ENCODE measurements at places on chromosomes 5 and 9.
A peak's percentile ranks its signal among the peaks of the same experiment; 100 is the strongest.

GRCh38 chr5:421901-422300 is 21.1 kb upstream of the EXOC3 start:
- no peak for DNase-seq

GRCh38 chr9:99828417-99829176 is 6.9 kb downstream of the NR4A3 start:
- no peak for DNase-seq

GRCh38 chr9:98075332-98075805 is 18.8 kb downstream of the NANS start:
- no peak for DNase-seq

- no peak for DNase-seq
These were observed 11.4 kb downstream of the ADGRV1 start for GRCh38 chr5:90570034-90570433.

DNA sequence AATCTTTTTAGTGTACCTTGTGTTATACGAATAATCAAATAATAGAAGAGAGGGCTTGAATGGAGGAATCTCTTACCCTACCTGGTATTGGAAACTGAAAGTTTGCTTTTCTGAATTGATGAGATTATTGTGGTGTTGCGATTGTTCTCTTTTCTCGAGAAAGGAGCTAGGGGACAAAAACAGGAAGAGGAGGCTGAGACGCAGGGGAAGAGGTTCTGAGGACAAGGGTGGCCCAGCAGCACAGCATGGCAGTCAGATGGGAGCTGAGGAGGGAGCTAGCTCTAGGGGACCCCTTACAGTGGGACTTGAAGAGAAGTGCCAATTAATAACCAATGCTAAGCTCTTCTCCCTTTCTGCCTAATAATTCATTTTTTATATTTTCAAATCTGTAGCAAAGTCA is 183.3 kb upstream of the DMAC1 start:
- no peak for DNase-seq

- no peak for DNase-seq
These were observed 1609.2 kb upstream of the ACO1 start for GRCh38 chr9:30775236-30775635.

DNA sequence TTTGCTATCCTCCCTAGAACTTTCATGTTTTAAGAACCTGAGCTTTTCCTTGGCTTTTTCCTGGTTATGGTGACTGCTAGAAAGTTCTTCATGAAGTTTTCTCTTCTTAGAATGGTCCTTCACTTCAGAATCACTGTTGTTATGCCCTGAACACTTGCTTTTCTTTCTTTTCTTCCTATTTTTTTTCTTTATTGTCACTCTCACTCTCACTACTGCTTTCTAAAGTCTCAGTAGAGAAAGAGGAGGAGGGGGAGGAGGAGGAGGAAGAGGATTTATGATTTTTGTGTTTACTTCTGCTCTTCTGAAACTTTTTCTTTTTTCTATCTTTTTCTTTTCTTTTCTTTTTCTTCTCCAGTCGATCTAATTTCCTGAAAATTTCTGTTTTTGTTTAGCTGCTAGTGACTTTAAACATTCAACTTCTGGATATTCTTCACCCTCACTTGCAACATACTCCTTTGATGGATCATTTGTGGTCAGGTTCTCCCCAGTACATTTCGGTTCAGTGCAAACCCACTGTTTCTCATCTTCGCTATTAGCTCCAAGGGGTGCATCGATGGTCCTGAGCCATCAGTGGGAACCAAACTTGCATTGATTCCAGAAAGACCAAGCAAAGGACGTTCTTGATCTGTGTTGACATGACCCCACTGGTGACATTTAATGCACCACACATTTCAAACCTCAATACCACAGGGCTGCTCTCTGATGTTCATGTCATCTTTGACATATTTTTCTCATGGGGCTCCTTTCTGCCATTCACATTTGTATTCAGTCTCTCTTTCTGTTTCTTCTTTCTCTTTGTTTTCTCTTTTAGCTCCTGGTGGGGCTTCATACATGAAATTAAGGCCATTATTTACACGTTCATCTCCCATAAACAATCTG is 81.6 kb upstream of the HAND1 start:
- no peak for DNase-seq

DNA sequence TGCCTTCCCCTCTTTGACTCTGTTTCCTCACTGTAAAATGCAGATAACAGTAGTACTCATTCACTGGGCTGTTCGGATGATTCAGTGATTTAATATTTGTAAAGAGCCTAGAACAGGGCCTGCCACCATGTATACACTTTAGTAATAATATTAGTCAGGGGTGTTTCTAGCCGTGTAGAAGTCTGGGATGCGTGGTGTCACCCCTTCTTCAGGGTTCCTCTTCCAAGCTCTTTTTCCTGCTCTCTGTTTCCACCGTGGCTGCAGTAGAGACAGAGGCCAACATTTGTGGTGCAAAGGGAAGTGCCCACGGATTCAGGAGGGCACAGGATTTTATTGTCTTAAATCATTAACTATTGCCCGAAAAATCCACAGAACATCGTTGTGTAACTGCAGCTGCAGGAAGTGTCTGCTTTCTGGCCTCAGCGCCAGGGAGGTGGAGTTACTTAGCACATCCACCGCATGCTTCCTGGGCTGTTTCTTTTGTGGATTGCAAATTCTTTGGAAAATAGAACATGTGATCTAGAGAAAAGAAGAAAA is 61.7 kb downstream of the TRIO start:
- DNase-seq = no peak

DNA sequence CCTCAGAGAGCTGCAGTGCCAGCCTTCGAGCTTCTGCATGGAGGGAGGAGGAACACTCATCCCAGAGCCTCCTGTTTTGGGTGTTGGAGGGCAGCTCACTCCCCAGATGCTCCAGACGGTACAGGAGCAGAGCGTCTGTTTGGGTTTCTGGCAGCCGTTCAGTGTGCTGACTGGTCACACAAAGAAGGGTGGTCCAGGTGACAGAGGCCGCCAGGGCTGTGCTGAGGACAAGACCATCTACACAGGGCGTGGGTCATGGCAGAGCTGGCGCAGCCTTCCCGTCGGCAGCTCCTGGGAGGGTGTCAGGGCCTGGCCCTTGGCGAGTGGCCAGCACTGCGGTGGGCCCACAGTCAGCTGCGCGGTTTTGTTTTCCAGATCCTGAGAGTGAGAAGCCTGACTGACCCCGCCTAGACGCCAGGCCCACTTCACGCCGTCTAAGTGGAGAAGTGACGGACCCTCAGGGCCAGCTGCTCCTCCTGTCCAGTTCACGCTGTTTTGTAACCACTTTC is 131.4 kb upstream of the FAM120A start:
- DNase-seq = no peak

DNA sequence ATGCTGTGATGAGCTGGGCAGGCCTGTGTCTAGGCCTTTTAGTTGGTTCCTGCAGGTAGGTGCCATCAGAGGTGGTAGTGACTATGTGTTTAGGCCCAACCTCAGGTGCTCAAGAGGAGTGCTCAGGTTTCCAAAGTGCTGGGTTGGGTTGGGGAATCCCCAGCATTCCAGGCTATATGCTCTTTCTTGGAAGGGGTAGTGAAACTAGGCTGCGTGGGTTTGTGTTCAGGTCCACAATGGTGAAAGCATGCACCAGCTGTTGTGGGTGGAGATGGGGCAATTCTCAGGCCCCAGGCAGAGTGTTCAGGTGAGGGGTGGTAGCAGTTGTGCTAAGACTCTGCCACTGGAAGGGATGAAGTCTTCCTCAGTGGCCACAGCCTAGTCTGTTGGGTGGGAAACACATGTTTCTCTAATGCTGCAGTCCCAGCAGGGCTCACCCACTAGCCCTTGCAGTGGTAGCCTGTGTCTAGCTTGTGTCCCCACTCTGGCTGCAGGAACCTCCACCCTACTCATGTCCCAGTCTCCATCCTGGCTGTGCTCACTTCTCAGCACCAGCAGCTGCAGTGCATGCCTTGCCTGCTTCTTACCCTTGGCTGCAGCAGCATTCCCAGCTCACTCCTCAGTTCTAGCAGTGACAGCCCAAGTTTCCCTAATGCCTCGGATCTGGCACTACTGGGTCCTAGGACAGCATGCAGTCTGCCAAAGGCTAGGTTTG is 78.9 kb downstream of the FAM170A start:
- DNase-seq = no peak

GRCh38 chr5:114310666-114311065 is 51.2 kb upstream of the KCNN2 start:
- DNase-seq = no peak

DNA sequence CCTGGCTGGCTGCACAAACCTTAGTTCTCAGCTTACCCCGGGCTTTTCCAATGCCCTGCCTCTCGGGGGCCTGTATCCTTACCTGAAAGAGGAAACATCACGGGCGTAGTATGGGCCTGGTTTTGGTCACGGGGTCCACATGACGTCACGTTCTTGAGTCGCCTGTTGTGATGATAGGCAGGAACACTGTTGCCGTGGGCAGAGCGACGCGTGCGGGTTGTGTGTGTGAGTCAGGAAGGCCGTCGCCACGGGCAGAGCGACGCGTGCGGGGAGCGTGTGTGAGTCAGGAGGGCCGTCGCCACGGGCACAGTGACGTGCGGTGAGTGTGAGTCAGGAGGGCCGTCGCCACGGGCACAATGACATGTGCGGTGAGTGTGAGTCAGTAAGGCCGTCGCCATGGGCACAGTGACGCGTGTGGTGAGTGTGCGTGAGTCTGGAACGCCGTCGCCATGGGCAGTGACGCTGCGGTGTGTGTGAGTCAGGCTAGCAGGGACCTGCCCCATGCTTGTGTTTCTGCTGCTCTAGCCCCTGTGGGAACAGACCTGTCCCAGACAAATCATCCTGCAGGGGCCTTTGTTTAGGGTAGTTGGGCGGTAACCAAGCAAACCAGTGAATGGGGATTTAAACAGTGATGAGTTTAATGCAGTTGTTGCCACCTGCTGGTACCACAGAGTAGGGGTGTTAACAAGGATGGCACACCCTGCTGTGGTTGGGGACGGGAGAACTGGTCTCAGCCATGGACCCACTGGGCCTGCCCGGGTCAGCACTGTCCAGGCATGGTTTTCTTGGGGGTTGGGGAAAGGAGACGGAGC is 19.8 kb downstream of the TRIP13 start:
- DNase-seq = peak; percentile 44

GRCh38 chr5:154273028-154273617 is 82.6 kb downstream of the GALNT10 start:
- no peak for DNase-seq

DNA sequence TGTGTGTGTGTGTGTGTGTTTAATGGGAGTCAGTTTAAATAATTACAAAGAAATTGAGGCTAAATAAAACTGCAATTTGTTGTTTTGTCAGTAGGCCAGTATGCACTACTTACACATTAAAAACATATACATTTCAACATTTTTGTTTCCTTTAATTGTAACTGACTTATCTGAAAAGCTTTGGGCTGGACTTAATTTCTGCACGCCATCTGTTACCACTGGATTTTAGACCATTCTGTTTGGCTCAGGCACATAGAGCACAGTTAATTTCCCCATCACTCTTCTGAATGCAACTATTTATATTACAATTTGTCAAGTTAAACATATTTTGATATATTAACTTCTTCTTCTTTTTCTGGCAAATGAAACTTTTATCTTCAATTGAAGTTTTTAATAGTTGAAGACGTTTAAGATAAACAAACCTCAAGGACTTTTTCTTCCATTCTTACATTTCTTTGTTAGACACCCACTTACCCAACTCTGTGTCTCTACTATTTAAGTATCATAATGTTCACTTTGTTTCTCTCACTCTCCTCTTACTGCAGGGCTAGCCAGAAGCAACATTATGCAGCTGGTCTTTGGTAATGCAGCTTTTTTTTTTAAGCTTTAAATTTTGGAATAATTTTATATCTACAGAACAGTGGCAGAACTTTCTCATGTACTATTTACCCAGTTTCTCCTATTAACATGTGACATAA is 253.4 kb upstream of the ANKH start:
- DNase-seq = no peak

DNA sequence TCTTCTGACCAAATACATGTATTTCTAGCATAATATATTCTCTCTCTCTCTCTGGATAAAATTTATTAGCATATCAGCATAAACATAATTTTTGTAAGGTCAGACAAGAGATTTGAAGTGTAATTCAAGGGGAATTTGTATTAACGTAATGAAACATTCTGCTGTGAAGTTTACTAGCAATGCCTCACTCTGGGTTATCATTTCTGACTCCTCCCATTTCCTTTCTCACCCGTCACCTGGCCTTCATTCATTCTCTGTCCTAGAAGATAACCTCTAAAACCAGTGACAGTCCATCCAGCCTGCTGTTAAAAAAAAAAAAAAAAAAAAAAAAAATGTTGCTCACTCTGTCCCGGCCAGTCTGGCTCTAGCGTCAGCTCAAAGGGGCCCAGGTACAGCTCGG is 27.1 kb downstream of the GRAMD2B start:
- no peak for DNase-seq

GRCh38 chr5:61599370-61600122 is 267.5 kb downstream of the ZSWIM6 start:
- DNase-seq = no peak

GRCh38 chr9:131480258-131480657 is 22.5 kb upstream of the POMT1 start:
- DNase-seq = no peak

GRCh38 chr9:83012922-83013838 is 49.8 kb downstream of the RASEF start:
- DNase-seq = no peak

- no peak for DNase-seq
These were observed 190.1 kb upstream of the TBC1D2 start for GRCh38 chr9:98445576-98445975.

GRCh38 chr5:149936700-149937091 is 7.9 kb downstream of the PDE6A start:
- DNase-seq = no peak

- DNase-seq = no peak
These were observed 235.0 kb downstream of the FANCC start for GRCh38 chr9:95082401-95083084.

DNA sequence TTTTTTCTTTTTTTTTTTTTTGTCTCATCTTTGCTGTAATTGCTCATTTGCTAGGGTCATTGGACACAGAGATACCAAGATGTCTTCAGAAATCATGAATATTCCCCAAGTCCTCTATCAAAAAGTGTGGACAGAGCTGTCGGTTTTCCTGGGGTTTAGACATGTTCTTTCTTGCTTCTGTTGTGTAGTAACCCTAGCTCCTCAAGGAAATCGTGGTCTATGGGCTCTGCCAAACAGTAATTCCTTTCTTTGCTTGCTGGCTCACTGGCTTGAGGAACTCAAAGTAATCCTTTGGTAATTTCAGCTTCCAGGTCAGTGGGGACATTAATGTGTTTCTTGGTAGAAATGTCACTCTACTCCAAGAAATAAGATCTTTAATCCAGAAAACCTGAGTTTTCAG is 101.7 kb downstream of the TMC1 start:
- no peak for DNase-seq
